ENCODE measurements at places on chromosomes 5 and 9.
A peak's percentile ranks its signal among the peaks of the same experiment; 100 is the strongest.

DNA sequence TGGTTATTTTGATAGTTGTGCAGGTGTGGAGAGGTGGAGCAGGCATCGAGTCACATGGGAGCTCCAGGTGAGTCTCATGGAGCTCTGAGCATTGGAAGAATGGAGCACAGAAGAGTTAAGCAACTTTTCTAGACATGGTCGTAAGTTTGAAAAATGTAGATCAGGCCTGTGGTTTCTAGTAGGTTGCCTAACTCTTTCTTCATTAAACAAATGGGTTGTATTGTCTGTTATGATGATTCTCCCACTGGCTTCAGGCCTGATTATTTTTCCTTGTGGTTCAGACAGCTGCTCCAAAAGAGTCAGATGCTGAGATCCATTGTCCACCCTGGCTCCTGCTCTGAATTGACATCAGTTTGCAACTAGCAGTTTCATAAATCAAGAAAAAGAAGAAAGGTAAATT lies 80.3 kb upstream of the RPS23 start:
- DNase-seq, result no peak

DNA sequence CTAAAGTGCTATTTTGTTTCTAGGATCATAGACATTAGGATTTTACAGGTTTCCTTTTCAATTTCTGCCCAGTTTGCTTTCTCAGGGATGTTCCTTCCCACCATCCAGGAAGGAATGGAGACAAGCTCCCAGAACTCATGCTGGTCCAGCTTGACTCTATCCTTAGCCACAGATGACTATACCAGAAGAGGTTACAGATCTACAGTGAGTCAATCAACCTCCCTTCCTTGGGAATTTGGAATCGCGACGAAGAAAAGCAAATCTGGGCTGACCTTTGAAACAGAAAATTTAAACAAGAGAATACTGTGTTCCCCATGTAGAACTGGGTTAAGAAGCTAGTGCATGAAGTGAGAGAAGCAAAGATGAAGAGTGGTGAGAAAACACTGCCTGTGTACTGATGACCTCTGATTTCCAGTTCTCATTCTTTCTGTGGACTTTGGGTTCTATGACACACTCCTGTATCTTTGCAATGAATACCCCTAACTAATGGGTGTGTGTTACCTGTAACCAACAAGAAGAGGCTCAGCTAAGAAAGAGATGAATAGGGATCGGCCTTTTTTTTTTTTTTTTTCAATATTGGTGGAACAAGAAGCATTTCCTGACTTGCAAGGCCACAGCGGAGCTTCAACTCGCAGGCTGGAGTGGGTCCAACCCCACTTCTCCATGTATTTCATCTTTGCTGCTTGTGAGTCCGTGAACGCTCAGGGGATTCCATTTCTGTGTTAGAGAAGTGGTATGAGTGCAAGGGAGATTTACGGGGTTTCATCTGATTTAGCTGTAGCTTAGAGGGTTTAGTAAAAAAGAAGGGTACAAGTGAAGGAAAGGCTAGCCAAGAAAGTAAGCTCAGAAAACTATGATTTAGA lies 563.9 kb upstream of the CLINT1 start:
- no peak for DNase-seq

GRCh38 chr9:73152953-73153352 lies 1.3 kb downstream of the ANXA1 start:
- no peak for DNase-seq

DNA sequence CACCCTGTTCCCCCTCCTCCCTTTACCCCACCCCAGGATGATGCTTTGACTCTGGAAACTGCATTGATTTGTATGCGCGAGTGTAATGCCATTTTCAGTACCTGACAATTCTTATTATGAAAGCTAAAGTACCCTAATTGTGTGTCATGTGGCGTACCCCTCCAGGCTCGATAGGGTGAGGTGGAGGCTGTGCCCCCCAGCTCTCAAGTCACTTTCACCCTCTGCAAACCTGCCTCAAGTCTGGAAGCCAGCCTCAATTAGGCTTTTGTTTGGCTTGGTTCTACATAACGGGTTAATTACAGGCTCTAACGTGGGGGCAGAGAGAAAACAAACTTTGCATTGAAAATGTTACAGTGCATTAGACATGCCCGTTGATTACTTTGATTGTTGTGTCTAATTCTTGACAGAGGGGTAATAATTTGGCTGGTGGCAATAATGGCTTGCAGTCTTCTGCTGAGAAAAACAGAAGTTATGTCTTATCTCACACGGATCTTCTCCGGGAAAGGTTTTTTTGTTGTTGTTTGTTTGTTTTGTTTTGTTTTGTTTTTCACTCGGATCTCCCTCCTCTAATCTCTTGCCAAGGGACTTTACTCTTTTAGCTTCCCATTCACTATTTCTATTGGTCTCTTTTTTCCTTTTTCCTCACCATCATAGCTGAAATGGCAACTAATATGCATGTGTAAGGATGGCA lies 12.6 kb downstream of the ISL1 start:
- DNase-seq, result no peak

DNA sequence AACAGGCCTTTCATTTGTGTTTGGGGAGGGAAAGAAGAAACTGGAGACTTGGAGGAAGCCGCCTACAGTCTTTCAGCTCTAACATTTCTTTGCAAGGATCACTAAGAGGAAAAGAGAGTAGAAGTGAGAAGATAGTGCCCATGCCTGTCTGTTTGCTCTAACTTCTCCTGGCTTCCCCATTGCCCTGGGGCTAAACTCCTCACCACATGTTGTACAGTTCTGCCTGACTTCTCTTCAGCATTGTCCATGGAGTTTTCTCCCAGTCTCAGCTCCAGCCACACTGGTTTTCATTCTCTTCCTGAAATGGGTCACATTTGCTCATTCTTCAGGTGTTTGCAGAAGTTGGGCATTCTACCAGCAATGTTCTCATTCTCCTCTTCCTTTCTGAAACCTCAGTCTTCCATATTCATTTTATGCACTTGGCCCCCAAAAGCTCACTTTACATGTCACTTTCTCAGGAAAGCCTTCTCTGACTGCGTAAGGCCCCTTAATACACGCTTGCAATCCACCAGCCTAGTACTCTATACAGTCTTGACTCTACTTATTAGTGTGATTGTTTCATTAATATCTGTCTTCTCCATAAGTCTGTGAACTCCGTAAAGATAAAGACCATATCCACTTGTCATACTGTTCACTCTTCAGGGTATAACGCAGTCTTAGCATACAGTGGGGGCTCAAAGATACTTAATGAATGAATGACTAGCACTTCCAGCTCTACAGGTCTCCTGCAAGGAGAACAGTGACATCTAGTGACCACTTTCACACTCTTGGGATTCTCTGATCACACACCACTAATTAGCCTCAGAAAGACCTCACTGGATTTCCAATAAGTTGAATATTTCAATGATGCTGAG lies 40.2 kb upstream of the TRIM32 start:
- DNase-seq, result peak; percentile 50

- no peak for DNase-seq
Observed at GRCh38 chr5:1175015-1175414, 26.4 kb upstream of the SLC6A19 start.

All from fibroblast of skin of left biceps (primary cell).